ENCODE measurements at places on chromosomes 4 and X.

DNA sequence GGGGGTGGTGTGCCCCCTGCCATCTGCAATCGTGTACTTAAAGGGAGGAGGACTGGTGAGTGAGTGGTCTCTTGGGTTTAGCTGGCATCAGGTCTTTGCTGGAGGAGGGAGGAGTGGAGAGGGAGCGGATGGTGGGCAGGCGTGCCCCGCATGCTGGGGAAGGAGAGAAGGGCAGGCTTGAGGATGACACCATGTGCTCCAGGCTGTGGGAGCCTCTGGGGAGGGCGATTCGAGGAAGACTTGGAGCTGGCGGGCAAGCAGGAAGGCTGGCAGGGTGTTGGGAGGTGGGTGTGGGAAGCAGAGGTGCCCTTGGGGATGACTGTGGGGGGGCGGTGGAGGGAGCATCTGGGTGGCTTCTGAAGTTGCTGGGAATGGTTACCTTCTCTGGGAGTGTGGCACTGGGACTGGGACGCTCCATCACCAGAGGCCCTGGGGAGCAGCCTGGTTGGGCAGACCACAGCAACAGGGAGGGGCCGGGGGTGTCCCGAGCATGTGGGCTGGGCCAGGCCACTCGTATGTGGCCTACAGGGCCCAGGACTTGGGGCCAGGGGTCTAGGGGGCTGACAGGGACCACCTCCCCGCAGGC is 30.8 kb upstream of the AFAP1 start:
- DNase-seq, result no peak

- DNase-seq, result no peak
These were observed 232.8 kb upstream of the RASGEF1B start for GRCh38 chr4:81704461-81704860.

DNA sequence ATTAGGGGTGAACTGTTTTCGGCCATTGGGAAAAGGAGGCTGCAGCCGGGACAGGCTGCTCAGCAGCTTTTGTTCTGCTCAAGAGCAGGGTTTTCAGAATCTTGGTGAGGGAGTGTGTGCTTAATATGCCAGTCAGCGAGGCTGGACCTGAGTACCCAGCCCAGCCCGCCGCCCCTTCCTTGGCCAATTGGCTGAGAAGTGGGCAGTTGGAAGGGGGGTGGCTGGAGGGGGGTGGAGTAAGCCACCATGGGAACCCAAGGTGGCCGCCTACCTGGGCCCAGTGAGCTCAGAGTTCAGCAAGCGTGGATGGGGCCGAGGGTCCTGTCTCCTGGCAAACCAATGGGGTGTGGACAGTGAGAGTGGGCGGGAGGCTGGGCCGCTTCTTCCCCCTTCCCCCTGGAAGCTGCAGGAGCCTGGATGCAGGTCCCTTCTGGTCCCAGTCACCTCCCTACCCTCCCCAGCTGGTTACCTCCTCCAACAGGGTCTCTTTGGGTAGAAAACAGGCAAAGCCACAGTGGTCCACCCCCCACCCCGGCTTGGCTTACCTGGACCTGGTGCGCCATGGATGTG is 52.5 kb downstream of the SORCS2 start:
- DNase-seq, result no peak

DNA sequence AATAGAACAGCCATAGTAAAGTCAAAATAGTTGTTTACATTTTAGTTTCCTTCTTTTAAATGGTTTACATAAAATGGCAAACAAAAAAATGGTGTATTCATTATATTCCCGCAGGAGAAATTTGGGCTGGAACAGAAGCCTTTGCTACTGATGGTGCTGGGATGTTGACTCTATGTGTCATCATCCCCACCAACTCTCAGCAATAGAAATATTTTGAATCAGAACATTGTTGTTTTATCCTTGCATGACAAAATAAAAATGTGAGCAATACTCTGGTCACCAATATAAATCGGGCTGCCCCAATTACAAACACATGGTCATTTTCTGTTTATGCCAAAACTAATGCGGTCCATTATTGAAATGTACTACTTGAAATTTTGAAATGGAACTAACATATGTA is 1131.6 kb upstream of the PCDH7 start:
- DNase-seq, result no peak

DNA sequence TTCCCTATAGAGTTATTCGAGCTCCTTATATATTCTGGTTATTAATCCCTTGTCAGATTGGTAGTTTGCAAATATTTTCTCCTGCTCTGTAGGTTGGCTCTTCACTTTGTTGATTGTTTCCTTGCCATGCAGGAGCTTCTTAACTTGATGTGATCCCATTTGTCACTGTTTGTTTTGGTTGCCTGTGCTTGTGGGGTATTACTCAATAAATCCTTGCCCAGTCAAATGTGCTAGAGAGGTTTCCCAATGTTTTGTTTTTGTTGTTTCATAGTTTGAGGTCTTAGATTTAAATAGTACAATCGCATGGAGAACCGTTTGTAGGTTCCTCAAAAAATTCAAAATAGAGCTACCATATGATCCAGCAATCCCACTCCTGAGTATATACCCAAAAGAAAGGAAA is 2.3 kb upstream of the SYTL5 start:
- DNase-seq, result no peak

DNA sequence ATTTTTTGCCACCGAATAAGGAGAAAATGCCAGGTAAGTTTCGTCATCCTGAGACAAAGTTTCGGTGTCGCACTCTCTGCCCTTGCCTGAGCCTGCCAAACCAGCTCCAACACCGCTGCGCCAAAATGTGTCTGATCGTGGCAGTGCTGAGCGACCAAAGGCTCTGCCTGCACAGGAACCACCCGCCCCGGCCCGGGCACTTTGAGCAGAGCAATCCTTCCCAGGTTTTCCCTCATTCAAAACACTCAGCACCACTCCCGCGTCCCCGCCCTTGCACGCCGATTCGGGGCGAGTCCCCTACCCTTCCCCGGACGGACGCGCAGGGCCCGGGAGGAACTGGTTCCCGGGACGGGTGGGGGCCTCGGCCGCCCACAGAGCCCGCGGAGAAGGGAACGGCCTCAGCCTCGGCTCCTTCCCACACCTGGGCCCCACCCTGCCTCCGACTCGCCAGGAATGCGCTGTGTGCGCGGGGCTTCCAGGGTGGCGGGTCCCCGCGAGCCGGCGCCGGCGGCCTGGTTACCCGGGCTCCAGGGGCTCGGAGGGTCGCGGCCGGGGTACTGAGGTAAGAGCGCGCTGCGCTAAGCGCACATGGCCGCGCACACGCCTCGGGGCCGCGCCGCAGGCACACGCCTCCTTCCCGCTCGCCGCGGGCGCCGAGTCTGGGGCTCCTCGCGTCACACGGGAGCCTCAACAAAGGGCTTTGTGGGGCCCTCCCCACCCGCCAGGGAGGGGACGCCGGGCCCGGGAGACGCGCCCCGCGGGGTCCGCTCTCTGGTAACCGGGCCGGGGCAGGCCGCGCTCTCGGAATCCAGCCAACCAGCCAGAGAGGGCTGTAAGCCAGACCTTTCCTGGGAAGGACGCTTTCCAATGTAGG is at the start of gene C4orf36:
Gene C4orf36 (minus strand): TSS at position 661 of the 874 bp plus-strand sequence. CDS start 902 bp downstream, outside the sequence.
- DNase-seq, result no peak

DNA sequence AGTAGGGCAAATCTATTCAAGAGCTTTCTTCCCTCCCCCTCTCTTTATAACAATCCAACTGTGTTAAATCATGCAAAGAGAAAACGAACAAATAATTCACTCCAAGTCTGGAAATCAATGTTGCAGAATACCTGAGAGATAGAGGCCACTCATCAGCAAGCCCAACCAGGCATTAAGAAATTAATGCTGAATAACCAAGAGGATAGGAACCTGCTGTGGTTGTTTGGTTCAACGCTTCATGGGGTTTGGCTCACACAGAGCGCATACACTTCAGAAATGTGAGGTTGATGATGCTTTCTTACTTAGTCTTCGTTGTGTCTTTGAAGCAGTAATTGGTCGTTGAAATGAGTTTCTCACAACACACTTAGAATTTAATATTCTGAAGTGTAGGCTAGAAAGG is 1540.0 kb upstream of the PABPC4L start:
- DNase-seq, result no peak

GRCh38 chr4:146927695-146928094 is 18.0 kb downstream of the TTC29 start:
- no peak for DNase-seq

DNA sequence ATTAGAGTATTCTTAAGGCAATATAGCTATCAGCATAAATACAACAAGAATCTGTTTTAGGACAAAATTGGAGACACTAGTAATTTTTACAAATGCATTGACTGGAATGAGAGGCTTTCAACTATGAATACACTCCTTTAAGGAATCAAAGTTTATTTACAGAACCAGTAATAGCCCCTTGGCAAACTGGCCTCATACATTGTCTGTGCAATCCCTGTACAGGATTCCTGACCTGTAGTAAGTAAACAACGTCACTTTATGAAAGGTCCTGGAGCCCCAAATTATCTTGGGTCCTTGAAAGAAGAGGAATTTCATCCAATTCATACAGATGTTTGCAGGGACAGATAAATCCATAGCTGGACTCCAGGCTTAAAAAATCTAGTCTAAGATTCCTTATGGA is 25.4 kb upstream of the CXCL3 start:
- DNase-seq, result no peak

GRCh38 chr4:69610484-69610883 is 29.0 kb downstream of the UGT2A2 start:
- no peak for DNase-seq

- DNase-seq, result no peak
These were observed 40.0 kb downstream of the FAM53A start for GRCh38 chr4:1643971-1644735.

GRCh38 chr4:87423317-87424098 is 1.1 kb downstream of the NUDT9 start:
- peak; percentile 40 for DNase-seq

GRCh38 chrX:23365541-23365940 is 30.9 kb downstream of the PTCHD1 start:
- no peak for DNase-seq

GRCh38 chr4:150582873-150583286 is 929 bp downstream of the MAB21L2 start:
- no peak for DNase-seq

GRCh38 chr4:150579551-150580234 is 2.3 kb upstream of the MAB21L2 start:
- DNase-seq, result no peak

DNA sequence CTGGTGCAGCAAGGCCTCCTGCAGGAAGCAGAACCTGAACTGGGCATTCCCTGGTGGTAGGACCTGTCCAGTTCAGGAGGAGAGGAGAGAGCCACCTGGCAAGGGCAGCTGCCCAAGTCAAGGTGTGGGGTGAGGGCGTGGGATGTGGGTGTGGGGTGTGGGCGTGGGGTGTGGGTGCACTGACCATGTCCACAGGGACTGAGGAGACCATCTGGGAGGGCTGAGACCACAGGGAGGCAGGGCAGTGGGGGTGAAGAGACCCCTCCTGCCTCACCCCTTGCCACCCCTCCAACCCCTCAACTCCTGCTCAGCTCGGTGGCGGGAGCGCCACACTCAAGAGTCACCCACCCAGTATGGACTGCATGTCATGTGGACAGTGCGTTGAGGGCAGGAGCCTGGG is 117.9 kb downstream of the CPZ start:
- no peak for DNase-seq

GRCh38 chr4:94570558-94570957 is 118.8 kb downstream of the PDLIM5 start:
- no peak for DNase-seq

DNA sequence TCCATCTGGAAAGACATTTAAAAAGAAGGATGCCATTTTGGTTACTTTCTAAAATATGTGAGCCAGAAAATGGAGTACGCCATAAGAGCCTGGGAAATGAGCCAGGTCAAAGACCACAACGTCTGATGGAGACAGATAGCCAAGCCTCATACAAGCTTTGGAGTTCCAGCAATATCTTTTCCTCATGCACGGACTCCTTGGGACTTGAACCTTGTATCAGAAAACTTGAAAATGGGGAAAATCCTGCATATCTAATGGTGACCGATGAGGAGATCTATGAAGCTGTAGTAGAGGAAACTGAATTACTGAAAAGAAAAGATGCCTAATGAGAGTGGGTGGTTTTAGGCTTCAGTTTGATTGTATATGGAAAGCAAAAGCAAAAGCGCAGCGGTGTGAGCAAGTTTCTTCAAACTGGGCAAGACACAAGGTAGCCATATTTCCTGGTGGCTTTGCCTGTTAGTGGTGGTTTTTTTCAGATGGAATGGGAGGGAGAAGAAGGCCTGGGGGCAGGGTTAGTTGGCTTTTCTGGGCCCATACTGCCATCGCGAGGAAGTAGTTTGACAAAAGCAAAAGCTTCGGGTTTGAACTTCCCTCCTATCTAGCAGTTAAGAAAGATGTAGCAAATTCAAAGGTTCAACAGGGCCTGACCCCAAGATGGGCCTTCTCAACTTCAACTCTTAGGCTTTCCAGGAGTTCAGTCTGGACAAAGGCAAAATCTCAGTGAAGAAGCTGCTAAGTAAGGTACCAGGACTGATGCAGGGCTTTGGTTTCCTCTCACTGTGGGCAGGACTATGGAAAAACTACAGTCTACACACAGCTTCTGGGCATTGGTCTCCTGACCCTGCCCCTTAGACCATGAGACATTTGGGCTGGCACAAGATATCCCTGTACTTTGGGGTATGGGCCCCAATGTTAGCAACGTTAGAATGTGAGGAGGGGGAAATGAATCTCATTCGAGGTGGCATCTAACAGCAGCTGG is 210.0 kb upstream of the STK26 start:
- DNase-seq, result no peak

GRCh38 chr4:80101792-80102116 is 28.7 kb upstream of the ANTXR2 start:
- DNase-seq, result peak; percentile 53

DNA sequence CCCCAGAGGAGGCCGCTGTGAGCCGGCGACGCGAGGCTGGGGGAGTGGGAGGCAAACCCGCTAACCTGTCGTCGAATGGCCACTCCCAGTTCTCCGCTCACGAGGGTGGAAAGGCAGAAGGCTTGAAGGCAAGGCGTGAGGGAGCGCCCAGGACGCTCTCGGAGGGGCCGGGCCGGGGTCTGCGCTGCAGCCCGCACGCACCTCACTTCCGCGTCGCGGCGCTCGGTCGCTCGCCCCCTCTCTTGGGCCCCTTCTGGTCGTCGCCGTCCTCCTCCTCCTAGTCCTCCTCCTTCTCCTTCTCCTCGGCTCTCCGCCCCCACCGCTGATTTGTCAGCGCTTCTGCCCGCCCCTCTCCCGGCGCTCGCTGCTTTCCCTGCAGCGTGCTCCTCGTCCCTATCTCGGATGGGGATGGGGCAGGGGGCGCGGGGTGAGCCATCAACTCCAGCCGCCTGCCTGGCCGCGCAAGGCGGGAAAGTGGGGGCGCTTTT is at the start of gene SNCA:
Gene SNCA (minus strand): TSS at position 265 of the 488 bp plus-strand sequence. CDS start 1,494 bp downstream, outside the sequence.
- DNase-seq, result peak; percentile 62
